Cerebellar nuclear complex (tissue), 1 donor: ENCODE measurements at places on chromosomes 1 and 21.

DNA sequence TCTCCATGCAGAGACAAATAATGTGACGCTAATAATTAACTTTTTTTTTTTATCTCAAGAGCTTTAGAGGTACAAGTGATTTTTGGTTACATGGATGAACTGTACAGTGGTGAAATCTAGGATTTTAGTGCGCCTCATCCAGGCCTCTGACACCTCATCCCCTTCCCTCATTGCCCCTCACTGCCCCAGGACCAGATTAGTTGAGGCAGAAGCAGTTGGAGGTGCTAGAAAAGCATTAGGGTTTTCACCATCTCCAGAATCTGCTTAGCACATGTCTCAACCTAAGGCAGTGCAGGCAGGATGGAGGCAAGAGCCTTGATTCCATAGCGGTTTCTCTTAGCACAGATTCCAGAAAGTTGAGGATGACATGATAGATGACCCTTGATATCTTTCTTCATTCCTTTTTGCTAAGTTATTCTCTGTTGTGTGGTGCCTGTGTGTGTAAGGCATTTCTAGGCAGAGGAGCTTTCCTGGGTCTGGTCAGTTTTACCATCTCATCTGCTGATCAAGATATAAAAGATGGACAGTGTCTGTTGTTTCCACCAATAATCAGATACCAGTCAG lies 16.3 kb upstream of the IL10 start:
- DNase-seq: no peak

DNA sequence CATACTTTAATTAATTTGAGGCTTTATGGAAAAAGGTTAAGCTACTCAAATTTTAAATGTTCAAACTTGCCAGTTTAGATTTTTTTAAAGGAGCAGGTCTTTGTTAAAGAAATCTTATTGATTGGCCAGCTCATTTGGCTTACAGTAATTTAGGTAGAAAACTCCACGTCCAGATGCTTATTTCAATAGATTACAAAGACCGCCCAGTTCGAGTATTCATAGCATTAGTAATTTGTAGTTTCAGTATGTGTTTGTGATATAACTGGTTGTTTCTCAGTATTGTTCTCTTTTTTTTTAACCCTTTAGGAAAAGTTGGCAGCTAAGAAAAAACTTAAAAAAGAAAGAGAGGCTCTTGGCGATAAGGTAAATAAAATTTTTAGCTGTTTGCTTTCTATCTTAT lies 1.6 kb downstream of the RPF1 start:
- DNase-seq: no peak

- no peak for DNase-seq
These were observed 4.9 kb downstream of the CACHD1 start for GRCh38 chr1:64474665-64475439.

- DNase-seq: no peak
These were observed 16.9 kb downstream of the NRDC start for GRCh38 chr1:51861669-51862068.

DNA sequence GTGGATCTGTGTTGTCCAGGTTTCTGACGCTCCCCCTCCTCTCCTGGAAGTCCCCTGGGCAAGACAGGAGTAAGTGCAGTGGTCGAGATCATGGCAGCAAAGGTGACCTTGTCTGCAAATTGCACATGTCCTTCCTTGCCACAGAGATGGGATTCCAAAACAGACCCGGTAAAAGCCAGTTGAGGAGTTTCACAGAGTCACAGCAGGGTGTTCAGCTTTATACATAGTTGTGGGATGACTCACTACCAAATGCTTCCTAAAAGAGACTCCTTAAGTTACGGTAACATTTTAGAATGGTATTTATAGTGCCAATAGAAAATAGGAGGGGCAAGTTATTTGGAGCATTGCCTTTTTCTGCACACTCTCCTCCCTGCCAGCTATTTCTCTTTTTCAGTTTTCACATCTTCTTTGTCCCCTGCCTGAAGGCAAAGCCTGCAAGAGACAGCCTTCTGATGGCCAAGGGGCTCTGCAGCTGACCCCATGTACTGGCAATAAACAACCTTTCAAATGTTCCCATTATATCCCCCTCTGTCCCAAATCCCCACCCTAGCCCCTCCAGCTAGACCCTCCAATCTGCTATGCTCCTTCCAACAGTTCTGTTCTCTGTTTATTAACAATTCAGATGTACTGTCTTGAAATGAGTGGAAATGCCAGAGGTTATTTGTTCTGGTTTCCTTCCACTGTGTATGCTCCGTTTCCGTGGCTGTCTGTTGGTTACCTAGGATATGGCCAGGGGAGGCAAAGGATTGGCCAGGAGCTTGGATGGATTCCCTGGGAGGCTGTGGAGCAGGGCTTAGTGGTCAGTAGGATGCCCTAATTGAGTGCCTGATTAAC lies 115.0 kb downstream of the TGFB2 start:
- DNase-seq: no peak

GRCh38 chr1:6447016-6447817 lies 18.8 kb downstream of the TNFRSF25 start:
- no peak for DNase-seq

DNA sequence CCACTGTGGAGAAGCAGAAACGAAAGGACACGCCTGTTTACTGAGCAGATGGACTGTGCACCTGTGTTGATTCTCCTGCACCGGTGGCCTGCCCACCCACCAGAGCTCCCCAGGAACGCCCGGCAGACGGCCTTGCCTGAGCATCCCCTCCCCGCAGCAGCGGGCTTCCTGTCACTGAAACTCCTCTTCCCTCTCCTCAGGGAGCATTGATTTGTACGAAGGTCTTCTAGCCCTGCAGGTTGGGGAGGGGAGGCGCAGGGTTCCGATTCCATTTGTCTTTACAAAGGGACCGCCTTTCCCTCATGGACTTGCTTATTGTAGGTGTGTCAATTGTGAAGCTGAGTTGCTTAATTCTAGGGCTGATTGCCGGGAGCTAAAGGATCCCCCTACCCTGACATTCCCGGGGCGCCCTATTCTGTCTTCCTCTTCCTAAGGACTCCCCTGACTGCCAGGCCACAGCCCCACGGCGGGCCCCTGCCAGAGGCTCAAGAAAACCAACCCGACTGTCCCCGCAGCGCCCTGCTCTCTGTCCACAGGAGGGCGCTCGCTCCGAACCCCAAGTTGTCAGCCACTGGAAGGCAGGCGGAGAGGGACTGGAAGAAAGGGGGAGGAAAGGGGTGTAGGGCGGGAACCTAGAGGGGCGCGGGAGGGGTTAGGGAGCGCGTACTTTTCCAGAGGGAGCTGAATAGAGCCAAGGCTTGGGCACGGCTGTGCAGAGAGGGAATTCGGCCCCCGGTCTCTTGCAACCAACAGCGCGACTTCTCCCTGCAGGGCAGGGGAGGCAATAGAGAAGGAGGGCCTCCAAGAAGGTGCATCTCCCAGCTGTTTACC lies 2.8 kb downstream of the S100A6 start:
- DNase-seq: peak; percentile 33

- no peak for DNase-seq
These were observed 2.0 kb downstream of the LRRC7 start for GRCh38 chr1:69569576-69570328.

- DNase-seq: no peak
These were observed 2.1 kb downstream of the PFKL start for GRCh38 chr21:44301961-44302406.

GRCh38 chr1:201747261-201747660 lies 81.7 kb upstream of the IPO9 start:
- DNase-seq: no peak

DNA sequence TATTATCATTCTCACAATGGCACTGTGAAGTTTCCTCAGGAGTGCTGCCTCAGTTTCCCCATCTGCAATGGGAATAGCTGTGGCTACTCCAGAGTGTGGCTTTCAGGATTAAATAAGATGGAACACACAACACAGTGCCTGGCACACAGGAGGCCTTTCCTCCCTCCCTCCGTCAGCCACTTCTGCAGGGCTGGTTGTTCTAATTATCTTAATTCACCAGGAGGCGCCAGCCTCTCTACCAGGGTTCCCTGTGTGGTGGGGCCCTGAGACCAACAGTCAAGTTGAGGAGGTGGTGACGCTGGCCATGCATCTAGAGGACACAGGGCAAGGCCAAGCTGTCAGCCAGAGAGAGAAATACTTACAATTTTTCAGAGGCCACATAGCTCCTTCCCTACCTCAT lies 6.3 kb upstream of the FOXO6 start:
- DNase-seq: no peak

DNA sequence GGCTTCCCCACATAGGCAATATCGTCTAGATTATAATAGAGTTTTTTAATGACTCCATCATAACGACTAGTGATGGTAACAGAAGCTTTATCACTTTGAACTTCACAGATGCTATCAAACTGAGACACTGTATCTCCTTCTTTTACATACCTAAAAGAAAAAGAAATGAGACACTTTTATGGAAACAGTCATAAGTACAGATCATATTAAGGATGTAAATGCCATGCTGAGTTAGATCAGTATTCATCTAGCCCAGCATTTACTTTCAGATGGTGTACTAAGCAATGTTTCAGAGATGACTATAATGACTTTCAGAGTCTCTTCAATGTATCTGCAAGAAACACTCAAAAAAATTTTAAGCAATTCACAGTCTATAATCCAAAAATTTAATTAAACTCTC lies 18.9 kb downstream of the DBT start:
- DNase-seq: no peak

- DNase-seq: no peak
These were observed 27.2 kb upstream of the CLIC4 start for GRCh38 chr1:24717887-24718650.

- DNase-seq: no peak
These were observed 1.1 kb downstream of the TAGLN2 start for GRCh38 chr1:159924025-159924790.

DNA sequence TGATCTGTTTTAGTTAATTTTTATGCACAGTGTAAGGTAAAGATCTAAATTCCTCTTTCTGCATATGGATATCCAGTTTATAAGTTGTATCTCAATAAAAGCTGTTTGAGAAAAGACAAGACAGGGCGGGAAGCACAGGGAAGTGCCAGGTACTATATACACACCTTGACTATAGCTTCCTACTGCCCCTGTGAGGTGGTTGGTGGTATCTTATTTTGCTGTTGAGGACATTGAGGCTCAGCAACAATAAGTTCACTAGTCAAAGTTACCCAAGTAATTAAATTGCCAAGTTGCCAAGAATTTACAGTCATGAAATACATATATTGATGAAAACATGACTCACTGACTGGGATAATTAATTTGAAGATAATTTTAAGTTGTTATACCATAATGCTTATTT lies 109.1 kb downstream of the CD247 start:
- DNase-seq: no peak

DNA sequence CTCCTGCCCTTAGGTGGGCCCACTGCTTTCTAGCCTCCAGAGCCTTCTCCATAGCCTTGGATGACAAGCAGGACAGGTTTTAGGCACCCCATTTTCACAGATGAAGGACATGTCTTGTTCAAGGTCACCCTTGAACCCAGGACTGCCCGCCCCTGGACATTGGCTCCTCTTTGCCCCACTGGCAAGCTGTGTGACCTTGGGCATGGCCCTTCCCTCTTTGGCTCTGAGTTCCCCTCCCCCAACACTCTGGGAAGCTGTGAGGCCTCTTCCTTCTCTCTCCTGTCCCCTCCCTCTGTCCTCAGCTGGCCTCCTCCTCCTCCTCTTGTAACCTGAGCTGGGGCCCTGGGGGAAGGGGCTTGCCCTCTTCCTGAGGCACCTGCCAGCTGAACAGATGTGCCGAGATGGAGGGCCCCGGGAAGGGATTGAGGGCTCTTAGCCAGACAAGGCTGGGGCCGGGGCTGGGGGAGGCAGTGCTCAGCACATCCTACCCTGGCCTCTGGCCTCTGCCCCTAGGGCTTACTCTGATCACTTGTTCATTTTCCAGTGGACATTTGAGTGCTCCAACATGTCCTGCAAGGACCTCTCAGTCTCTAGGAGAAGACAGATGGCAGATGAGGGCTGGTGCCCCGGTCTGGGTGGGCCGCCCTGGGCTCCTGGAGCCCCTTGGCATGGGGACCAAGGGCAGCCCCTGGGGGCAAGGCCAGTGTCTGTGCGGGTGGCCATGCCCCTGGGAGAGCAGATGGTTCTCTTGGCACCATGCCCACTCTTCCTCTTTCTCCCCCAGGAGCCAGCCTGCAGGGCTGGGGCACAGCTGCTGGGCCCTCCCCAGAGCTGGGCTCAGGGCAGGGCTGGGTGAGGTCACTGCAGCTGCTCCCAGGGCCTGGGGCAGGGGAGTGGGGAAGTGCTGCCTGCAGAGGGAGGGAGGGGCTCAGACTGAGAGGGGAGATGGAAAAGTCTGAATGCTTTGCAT lies 10.7 kb downstream of the FOXO6 start:
- DNase-seq: no peak

- DNase-seq: no peak
These were observed 229.7 kb upstream of the CACYBP start for GRCh38 chr1:174769961-174770549.

- DNase-seq: no peak
These were observed 6.8 kb upstream of the CDC42 start for GRCh38 chr1:22045604-22046228.

DNA sequence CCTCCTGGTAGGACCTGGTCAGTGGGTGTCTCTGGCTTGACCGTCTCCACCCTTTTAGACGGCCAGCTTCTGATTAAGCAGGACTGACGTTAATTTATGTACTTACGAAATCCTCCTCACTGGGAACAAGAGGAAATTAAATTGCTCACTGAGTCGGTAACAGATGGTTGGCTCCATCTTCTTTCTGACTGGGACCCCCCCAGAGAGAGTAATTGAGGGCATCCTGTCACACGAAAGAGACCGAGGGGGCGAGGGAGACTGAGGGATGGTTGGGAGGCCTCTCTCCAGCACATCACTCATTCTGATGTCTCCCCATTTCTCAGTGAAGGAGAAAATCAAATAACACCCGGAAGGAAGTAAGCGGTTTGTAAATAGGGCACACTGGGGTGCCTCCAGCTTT lies 104.8 kb downstream of the OMA1 start:
- DNase-seq: no peak

DNA sequence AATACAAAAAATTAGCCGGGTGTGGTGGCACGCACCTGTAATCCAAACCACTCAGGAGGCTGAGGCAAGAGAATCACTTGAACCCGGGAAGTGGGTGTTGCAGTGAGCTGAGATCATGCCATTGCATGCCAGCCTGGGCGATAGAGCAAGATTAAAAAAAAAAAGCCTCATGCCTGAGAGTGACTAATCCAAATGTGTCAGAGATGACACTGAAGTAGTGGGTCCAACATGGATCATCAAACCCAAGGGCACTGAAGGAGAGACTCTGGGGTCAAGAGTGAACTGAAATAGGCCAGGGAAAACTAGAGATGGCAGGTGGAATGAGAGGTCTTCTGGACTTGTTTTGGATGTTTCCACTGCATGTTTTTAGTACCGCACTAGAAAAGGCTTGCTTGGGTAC lies 10.2 kb upstream of the CACHD1 start:
- no peak for DNase-seq

- no peak for DNase-seq
These were observed 181.8 kb upstream of the L1TD1 start for GRCh38 chr1:62012836-62013235.
